ENCODE measurements at places on chromosomes 2 and 18.

- DNase-seq: no peak
Measured at GRCh38 chr18:59006461-59007067, 133.1 kb upstream of the SEC11C start.

DNA sequence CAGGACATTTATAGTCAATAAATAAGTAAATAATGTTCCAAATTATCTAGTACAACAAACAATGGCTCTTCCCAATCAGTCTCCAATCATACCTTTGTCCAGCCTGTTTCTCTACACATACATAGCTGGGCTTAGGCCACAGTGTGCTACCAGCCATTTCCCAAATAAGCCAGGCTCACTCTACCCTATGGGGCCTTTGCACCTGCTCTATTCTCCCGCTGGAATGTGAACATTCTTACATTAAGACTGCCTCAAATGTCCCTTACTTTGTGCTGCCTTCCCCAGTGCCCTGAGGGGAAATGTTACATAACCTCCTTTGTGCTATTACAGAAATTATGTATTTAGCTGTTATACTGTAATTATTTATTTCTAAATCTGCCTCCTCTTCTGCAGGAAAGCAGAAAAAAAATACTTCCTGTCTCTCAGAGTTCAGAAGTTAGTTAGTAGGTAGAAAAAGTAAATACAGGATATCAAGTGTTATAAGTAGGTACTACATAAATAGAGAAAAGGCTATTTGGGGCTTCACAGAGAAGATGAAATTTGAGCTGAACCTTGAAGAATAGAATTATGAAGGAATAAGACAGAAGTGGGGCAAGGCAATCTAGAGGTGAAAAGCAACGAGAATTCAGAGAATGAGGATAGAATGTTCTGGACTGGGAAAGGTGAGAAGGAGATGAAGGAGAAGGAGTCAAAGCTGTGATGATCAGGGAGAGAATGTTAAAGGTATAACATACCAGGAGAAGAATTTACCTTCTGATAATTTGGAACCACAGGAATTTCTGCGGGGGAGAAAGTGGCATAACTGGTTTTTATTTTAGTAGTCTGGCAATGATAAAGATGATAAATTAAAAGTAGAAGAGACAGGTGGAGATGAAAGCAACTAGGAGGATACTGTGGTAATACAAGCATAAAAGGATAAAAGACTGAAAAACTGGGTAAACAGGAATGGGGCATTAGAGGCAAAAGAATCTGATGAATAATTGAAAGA, 37.0 kb downstream of the ROCK1 start:
- peak; percentile 25 for DNase-seq

- no peak for DNase-seq
Measured at GRCh38 chr2:37394263-37394662, 49.8 kb downstream of the QPCT start.

- no peak for DNase-seq
Measured at GRCh38 chr2:211836409-211836808, 702.2 kb downstream of the ERBB4 start.

- no peak for DNase-seq
Measured at GRCh38 chr2:216754336-216754735, 59.0 kb upstream of the IGFBP5 start.

- DNase-seq: no peak
Measured at GRCh38 chr2:234588054-234588430, 91.2 kb upstream of the ARL4C start.

- no peak for DNase-seq
Measured at GRCh38 chr2:118121986-118122524, 33.8 kb downstream of the INSIG2 start.

DNA sequence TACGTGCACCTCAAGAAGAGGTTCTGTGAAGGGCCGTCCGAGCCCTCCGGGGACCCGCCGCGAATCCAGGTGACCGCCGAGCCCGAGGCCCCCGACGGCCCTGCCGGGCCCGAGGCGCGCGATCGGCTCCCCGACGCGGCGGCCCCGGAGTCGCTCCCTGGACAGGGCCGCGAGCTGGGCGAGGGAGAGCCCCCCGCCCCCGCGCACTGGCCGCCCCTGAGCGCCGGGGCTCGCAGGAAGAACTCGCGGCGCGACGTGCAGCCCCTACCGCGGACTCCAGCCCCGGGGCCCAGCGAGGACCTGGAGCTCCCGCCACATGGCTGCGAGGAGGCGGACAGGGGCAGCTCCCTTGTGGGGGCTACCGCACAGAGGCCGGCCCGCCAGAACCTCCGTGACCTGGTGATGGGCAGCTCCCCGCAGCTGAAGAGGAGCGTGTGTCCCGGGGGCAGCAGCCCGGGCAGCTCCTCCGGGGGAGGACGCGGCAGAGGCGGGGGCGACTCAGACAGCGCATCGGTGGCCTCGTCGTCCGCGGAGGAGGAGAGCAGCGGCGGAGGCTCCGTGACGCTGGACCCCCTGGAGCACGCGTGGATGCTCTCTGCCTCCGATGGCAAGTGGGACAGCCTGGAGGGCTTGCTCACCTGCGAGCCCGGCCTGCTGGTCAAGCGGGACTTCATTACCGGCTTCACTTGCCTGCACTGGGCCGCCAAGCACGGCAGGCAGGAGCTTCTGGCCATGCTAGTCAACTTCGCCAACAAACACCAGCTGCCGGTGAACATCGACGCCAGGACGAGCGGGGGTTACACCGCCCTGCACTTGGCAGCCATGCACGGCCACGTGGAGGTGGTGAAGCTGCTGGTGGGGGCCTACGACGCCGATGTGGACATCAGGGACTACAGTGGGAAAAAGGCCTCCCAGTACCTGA, 812 bp downstream of the SOWAHC start:
- DNase-seq: peak; percentile 42
